SK-MEL-5 (cell line): ENCODE measurements at places on chromosomes 1 and 21.
A peak's percentile ranks its signal among the peaks of the same experiment; 100 is the strongest.

- DNase-seq: no peak
Observed at GRCh38 chr21:44874497-44875315, 1.2 kb upstream of the PTTG1IP start.

- DNase-seq: no peak
Observed at GRCh38 chr1:109994654-109995053, 10.1 kb downstream of the AHCYL1 start.

- no peak for DNase-seq
Observed at GRCh38 chr1:204921855-204922516, 51.3 kb downstream of the NFASC start.

GRCh38 chr21:29155118-29155932 is 24.9 kb downstream of the MAP3K7CL start:
- no peak for DNase-seq

DNA sequence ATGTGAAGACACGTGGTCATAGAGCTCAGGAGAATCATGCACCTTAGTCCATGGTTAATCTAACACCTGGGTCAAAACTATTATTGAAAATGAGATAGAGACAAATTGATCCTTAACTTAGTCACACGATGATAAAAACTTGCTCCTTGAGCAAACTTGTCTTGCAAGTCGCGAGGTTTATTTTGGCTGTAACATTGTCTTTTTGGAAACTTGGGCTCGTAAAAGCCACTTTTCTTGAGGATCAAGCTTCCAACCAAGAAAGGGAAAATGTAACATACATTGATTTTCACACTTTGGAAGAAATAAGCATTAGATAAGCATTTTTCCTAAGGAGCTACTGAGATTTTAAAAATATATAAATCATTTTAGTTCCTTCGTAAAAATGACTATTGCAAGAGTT is 19.9 kb upstream of the CENPF start:
- DNase-seq: no peak

DNA sequence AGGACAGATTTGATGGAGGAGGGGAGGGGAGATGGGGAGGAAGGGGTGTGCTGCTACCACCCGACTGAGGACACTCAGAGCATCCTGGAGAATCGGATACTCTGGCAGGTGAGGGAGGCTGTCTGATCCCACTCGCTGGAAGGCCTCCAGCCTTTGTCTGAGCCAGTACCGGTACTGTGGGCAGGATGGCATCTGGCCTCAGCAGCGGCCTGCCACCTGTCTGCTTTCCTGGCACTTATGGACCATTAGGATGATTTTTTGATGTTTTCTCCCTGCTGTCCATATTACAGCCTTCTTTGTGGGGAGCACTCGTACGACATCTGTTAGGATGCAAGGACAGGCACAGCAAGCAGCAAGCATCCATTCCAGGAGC is 11.5 kb downstream of the ATP2B4 start:
- no peak for DNase-seq

- DNase-seq: peak; percentile 57
Observed at GRCh38 chr1:85406887-85407533, 57.9 kb downstream of the DDAH1 start.

DNA sequence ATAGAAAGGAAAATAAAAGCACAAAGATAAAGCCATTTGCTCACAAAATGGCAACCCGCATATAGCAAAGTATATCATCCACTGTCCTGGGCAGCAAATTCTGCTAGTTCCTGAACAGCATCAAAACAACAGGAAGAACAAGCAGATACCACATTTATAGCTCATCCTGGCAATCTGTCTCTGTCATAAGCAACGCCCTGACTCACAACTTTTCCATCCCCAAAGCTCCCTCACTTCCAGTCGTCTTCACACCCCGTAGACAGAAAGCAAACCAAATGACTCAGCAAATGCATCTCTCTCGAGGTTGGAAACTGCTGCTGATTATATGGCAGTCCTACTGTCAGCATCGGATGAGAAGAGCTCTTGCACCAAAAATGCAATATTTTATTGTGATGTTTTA is 65.8 kb downstream of the AK5 start:
- DNase-seq: peak; percentile 8

GRCh38 chr1:108572182-108572581 is 12.3 kb downstream of the EEIG2 start:
- no peak for DNase-seq

DNA sequence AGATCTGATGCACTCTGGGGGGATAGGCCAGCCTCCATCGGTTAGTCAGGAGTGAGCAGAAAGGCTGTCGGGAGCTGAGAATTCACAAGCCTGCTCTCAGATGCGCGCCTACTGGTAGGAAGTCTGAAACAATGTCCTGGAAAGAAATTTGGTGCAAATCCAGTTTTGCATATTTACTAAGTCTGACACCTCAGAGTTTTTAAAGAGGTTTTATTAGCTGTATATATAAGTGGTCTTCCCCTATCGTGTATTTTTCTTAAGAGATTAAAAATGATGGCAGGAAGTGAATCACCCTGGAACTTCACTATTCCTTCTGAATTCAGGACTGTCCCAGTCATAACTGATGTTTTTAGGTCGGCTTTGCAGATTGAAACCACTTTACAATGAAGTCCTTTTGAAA is 99.8 kb upstream of the C1orf105 start:
- DNase-seq: no peak

GRCh38 chr1:76729142-76729541 is 138.1 kb upstream of the ST6GALNAC5 start:
- DNase-seq: no peak

DNA sequence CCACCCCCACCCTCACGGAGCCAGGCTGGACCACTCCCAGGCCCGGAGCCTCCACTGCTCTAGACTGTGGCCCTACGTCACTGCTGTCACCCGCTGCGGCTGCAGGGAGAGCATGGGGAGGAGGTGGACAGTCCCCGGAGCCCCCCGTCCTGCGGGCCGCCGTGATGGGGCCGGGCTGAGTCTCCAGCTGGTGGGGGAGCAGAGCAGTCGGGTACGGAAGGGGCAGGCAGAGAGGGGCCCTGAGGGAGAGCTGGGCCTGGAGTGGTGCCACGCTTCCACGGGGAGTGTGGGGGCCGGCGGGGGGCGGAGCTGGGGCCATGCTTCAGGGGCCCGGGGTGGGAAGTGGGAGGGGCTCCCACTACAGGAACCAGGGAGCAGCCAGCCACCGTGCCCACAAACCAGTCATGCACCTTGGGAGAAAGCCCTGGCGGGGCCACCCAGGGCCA is 98.9 kb upstream of the KCNK1 start:
- DNase-seq: no peak

DNA sequence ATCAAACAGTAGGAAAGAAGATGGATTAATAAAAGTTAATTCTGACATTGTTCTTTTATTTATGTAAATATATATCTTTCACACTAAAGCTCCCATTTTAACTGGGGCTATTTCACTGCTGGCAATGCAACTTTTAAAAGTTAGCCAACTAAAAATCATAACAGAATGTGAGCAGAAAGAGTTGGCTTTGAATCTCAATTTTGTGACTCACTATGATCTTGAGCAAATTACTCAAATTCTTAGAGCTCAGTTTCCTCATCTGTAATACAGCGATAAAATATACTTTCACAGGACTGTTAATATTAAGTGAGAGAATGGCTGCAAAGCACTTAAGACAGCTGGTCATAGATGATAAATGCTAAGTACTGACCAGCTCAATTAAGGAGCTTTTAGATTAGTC is 10.8 kb downstream of the EFCAB14 start:
- DNase-seq: no peak

- no peak for DNase-seq
Observed at GRCh38 chr1:173043253-173043652, 7.5 kb downstream of the TNFSF18 start.

DNA sequence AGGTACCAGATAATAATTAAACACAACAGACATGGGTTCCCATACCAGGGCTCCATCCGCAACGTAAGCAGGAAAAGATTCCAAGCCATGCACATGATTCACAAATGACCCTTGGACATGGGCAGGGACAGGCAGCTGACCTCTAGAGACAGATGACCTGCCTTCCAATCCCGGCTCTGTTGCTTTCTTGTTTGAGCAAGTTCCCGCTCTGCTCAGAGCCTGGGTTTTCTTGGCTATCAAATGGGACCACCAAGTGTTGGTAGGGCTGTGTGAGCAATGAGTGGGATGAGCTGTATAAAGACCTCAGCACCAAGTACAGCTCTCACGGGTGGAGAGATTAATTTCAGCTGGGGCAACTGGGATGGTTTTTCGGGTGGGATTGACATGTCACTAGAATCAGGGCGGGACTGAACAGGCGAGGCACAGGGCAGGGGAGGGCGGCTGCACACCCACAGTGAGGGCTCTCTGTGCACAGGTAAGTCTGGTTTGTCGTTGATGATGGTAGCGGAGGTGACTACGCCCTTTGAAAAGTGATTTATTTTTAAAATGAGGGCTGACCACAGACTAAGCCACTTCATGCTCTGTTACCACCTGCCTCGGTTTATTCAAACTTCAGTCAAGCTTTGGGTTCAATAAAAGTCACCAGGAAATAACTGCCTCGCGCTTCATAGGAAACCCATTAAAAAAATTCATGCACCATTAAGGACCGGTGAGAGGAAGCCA is 57.5 kb upstream of the IFFO2 start:
- no peak for DNase-seq

DNA sequence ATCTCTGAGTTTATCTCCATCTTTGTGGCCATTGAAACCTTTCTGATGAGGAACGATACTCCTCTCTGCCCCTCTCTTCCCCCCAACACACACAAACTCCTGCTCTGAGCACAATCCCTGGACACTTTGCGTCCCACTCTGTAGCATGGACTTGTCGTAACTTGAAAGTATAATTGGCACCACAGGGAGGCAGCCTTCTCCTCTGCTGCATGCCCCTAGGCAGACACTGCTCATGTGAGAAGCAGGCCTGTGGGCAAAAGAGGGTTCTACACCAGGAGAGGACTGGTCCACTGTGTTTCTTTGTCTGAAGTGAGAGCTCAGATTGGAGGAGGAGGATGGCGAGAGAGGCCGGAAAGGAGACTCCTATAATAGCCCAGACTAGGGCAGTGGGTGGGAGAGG is 3.8 kb upstream of the PARS2 start:
- peak; percentile 42 for DNase-seq

GRCh38 chr1:94462606-94463005 is 44.4 kb downstream of the ABCD3 start:
- DNase-seq: no peak

DNA sequence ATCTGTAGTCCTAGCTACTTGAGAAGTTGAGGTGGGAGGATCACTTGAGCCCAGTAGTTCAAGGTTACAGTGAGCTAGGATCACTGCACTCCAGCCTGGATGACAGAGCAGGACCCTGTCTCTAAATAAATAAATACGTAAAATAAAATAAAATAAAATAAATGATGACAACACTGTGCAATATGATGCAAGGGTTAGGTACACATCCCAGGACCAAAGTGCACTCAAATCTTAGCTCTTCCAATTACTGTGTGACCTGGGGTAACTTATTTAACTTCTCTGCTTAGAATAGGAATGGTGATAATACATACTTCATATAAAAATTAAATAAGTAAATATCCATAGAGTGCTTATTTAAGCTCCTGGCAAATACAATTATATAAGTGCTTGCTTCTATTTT is 53.5 kb downstream of the LPAR3 start:
- no peak for DNase-seq

- DNase-seq: no peak
Observed at GRCh38 chr21:14263879-14264278, 47.9 kb downstream of the RBM11 start.

DNA sequence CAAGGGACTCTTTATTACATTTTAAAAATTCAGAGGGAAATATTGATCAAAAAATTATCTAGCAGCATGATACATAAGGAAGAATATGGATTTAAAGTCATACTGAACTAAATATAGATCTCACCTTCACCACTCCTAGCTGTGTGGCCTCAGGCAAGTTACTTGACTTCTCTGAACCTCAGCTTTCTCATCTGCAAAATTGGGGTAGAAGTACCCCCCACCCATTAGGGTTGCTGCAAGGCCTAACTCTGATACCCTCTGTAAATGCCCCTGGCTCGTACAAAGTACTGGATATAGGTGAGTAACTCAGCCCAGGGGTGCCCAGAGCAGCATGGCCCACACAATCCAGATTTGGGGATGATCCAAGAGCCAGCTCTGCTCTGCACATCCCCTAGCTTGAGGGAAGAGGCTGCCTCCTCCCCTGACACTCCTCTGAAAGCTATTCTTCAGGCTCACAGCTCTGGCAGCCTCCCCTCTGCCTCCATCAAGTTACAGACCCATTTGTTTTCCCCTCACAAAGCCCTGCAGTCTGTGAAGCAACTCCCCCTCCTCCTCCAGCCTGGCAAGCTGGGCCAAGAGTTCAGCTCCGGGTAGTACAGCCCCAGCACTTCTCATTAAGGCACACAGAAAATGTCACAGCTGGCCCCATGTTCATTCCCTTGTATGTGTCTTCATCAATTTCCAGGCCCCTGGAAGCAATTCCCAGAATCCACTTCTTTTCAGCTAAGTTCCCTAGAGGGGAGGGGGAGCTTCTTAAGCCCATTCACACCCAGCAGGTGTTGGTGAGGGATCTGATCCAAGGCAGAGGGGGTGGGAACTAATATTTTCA is 143.7 kb downstream of the PLPP3 start:
- DNase-seq: no peak

DNA sequence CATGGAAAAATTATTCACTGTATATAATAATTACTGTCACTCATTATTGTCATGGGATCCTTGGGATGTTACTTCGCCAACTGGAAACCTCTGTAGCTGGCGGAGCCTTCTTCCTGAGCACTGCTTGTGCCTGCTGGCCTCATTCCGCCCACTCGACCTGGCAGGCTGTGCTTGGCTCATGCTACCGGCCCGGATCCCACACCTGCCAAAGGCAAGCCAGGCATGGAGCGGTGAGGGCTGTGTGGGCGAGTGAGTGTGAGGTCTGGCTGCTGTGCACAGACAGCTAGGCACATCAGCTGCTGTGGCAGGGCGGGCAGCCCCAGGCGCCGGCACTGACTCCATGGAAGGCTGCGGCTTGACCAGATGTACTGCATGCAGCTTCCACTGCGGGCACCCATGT is 78.4 kb downstream of the DISP1 start:
- DNase-seq: no peak

DNA sequence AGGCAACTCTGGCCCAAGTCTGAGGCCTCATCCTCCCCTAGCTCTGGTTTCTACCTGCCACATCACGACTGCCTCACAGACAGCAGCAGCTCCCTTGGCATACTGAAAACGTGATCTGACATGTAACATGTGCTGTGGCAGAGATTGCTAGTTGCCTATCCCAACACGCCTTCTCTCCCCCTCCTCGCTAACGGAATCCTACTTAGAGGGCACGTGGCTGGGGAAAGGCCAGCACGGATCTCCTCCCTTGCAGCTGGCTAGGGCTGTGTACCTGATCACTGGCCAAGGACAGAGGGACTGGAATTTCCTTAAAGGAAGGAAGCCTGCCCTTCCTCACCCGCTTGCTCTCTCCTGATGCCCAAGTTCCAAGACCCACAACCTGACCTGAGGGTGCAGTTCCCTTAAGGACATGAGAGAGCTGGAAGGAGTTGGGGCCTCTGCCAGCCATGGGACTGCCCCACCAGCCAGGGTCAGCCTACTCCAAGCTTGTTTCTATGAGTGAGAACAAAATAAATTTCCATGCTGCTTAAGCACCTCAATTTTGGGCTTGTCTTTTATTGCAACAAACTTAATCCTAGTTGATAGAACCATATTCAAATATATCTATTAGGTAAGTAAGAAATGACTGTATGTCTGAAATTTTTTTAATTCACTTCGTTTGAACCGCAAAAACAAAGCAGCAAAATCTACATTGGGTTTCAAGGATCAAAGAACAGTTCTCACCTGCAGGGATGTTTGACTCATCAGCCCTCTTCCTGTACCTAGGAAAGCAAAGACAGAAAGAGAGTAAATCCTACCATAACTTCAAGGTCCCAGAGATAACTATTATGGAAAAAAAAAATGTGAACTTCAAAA is 7.2 kb downstream of the SETD4 start:
- DNase-seq: no peak
